ENCODE measurements at places on chromosomes 3 and 15. TPM values are rescaled to one million over a fixed set of nuclear protein-coding genes. Genes with fewer than 3 reads are reported as not detected.
A peak's percentile ranks its signal among the peaks of the same experiment; 100 is the strongest.

GRCh38 chr15:69522361-69522760 lies 69.7 kb downstream of the RPLP1 start:
- no peak for DNase-seq

DNA sequence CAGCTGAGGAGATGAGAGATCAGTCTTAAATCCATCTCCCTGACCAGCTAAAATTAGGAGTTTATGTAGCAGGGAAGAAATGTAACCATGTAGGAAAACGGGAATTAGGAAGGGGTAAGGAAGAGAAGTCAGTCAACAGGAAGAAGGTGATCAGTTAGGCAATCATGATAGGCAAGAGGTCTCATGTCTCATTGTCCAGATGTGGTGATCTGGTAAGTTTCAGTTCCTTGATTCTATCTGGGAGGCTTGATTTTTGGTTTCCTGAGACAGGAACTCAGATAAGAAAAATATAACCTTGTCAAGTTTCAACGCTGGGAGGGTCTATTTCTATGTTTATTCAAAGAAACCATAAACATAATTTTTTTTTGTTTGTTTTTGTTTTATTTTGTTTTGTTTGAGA lies 40.3 kb upstream of the TBC1D5 start:
- no peak for DNase-seq

The SERINC4 gene
- 0.14 TPM for total RNA-seq

The CHL1 gene
- 0.59 TPM for total RNA-seq

- no peak for DNase-seq
Observed at GRCh38 chr15:39781147-39781966, 1.3 kb downstream of the FSIP1 start.

DNA sequence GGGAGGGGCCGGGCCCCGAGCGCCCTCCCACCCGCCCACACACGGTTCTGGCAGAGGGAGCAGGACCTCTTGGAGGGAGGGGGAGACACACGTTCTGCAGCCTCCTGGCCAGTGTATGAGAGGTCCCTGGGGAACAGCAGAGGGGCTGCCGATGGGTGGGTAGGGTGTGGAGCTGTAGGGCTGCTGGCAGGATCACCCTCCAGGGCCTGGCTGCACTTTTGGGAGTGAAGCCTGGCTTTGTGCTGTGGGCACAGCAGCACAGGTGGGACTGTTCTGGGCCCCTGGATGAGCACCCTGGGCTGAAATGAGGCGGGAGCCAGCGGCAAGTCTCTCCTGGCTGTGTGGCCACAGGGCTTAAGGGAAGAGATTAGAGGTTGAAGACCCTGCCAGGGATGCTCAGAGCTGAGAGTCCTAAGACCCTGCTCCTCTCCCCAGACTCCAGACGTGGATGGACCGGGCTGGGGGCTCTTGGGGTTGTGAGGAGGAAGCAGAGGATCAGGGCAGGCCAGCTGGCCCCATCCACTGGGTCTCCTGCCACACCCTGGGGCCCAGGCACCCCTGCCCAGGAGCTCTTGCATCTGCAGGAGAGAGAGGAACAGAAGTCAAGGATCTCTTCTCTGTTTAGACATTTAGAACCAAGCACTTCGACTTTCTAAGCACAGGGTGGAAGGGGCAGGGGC lies 45.2 kb downstream of the RGMA start:
- no peak for DNase-seq

DNA sequence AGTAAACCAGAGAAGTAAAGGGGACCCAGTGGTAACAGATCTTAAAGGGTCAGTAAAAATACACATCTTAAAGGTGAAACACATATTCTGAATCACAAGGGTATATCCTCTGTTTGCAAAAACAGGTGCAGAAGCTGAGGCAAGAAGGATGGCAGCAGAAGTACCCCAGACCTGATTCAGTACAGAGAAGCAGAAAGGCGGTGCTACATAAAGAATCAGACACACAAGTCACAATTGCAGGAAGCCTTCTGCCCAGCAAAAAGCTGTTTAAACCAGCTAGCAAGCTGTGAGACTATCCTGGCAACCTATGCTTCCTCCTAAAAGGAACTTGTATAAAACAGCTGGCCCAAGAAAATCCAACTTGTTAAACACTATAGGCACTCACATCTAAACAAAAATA lies 49.4 kb downstream of the ZNF280D start:
- DNase-seq = no peak

- DNase-seq = no peak
Observed at GRCh38 chr3:15682561-15683185, 81.1 kb downstream of the BTD start.

The CCDC50 gene
- total RNA-seq = 47.4 TPM

The SLC35G2 gene
- total RNA-seq = 3.7 TPM

- no peak for DNase-seq
Observed at GRCh38 chr15:78311292-78311691, 11.9 kb upstream of the SKIC8 start.

The MAGEF1 gene
- 69.2 TPM for total RNA-seq

DNA sequence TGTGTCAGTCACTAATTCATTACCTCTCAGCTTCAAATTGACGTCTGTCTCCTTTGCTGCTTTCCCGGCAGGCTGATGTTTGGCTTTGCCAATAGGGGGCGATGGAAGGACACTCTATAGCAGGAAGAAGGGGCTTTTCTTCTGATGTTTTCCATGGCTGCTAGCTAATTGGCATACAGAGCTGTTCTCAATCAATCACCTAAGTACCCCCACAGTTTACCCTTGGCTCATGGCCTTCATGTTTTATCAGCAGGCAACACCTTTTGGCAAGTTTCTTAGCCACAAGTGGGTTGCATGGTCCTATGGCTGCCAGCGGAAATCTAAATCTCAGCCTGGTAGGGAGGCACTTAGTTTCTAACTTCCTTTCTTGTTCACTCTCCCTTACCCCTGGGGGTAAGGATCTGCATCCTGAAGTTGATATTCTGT lies 45.0 kb downstream of the ESYT3 start:
- no peak for DNase-seq

The SPESP1 gene
- total RNA-seq = not detected

The RARRES1 gene
- total RNA-seq = 57.7 TPM

The LMLN gene
- total RNA-seq = 10.8 TPM

DNA sequence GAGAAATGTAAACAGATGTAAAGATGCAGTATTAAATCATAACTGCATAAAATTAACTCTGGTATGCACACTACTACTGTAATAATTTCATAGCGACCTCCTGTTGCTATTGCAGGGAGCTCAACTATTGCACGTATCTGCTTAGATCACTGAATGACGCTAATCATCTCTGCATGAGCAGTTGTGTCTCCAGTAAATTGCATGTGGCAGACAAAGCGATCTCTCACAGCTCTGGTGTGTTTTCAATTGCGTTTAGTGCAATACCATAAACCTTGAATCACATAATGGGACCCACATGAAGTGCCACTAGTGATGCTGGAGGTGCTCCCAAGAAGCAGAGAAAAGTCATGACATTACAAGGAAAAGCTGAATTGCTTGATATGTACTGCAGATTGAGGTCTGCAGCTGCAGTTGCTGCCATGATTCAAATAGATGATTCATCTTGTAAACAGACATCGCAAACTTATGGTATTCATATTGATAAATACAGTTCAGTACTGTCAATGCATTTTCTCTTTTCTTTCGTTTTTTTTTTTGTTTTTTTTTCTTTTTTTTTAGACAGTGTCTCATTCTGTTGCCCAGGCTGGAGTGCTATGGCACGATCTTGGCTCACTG lies 30.2 kb upstream of the LCTL start:
- no peak for DNase-seq

The XYLB gene
- total RNA-seq = 10.2 TPM

DNA sequence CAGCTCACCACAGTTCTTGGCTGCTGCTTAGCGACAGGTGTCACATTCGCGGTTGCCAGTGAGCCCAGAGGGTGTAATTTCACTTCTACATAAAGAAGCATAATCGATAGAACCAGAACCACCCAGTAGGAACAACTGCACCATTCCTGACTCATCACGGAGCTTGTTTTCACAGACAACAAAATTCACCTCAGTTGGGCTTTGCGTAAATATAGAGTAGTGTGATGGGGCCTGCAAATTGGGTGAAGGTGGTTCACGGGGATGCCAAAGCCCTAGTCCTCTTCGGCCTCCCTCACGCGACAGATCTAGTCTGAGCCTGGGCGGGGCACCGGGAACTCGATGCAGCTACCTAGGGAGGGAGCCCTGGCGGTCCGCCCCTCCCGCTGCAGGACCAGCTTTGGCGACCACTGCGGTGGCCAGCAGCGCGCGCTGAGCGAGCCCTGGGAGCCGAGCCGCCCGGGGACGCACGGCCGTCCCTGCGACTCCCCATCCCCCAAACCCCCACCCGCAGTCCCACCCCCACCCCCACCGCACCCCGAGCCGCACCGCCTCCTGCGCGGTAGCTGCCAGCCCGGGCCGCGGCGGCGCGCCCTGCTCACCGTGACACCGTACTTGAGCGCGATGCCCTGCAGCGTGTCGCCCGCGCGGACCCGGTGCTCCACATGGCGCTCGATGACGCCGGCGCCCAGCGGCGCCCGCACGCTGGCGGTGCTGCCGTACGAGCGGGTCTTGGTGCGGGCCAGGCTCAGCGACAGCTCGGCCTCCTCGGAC lies 519 bp downstream of the LYSMD2 start:
- DNase-seq = no peak

The ADGRG7 gene
- 2.8 TPM for total RNA-seq

- no peak for DNase-seq
Observed at GRCh38 chr3:157527131-157527881, 24.1 kb upstream of the VEPH1 start.

- DNase-seq = no peak
Observed at GRCh38 chr3:53384465-53385423, 37.4 kb upstream of the DCP1A start.

GRCh38 chr3:197031315-197032285 lies 2.0 kb upstream of the MELTF start:
- no peak for DNase-seq

The OR5H6 gene
- not detected for total RNA-seq

DNA sequence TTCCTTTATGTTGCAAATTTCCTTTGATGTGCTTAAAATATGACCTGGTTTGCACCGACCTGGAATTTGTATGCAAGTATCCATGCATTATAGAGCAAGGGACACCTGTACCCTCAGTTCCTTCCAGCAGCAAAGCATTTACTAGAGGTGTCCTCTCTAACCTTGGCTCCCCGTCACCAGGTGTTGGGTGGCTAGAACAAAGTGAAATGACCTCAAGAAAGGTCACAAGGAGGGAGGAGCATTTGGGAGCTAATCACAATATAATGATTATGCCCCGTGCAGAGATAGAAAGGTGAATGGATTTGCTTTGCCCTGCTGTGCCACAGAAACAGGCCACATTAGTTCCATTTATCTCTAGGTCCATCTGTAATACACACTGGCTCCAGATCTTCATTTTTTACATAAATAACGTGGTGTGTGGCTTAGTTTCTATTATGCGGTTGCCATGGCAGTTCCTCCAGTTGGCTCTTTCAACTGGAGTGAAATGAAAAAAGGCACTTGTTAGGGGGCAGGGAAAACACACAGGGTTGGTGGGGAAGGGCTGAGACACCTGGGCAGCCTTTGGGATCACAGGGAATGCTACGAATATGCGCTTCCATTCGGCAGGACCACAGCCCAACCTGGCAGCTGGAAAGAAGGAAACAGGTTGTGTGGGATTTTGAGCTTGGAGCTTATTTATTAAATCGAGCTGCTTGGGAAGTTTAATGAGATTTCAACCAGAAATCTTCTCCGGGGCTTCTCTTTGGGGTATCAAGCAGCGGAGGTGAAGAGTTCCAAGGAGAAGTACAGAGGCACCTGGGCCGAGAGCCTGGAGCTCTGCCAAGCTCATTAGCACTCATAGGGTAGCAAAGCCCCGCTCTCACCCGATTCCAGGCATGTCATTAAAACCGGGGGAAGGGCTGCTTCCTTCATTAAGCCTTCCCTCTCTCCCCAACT lies 233.5 kb upstream of the ST8SIA2 start:
- no peak for DNase-seq

DNA sequence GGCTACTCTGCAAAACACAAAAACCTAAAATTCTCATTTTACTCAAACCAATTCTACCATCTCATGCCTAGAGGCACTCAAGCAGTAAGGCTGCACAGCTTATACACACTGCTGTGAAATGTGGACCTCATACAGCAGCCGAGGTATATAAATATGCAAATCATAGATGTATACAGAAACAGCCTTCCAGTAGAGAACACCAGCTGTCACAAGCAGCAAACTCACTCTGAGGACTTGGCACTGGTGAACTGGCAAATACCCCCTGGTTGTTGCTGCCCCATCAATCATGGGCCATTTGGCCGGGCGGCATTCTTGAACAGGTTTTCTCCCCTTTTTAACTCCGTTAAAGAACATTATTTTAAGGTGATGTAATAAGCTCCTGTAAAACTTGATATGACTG lies 378.0 kb downstream of the LSAMP start:
- no peak for DNase-seq

The TAGLN3 gene
- total RNA-seq = 4.8 TPM

- DNase-seq = no peak
Observed at GRCh38 chr3:146544929-146545528, 622 bp upstream of the PLSCR1 start.

- no peak for DNase-seq
Observed at GRCh38 chr3:11826628-11827265, 19.9 kb downstream of the TAMM41 start.

The EXD1 gene
- not detected for total RNA-seq

The PDIA3 gene
- total RNA-seq = 508 TPM

DNA sequence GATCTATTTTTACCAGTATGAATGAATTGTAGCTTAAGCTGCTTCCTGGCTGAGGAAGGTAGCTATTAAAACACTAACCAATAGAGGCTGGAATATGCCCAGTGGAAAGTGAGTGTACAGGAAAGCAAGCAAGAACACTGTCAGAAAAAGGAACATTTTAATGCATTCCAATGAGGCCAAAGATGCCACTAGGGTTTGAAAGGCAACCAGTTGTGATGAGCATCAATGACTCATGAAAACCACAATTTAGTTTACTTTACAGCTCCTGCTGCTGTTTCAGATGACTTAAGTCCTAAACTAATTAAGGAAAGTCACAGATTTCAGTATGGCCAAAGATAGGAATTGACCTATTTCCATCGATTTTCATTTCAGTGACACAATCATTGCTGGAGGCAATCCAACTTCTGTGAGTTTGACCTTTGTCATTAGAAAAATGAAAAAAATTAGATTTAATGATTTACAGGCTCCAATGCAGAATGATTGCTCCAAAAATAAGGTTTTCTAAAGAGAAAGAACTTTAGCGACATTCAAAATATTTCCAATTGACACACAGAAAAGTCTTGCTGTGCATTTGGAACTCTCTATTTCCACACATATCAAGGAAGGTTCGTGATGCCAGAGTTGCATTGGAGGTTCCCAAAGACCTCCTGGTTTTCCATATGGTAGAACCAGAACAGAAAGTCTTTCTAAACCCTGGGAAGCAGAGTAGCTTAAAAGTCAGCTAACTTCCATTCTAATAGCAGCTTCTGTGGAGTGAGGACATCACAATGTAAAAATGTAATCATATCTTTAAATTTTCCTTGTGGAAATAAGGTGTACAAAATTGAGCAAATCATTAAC lies 103.0 kb downstream of the SUCNR1 start:
- no peak for DNase-seq

The SPSB4 gene
- 4.7 TPM for total RNA-seq

- DNase-seq = no peak
Observed at GRCh38 chr3:150739877-150740645, 22.9 kb downstream of the SIAH2 start.

- peak; percentile 20 for DNase-seq
Observed at GRCh38 chr3:185561374-185561943, 9.1 kb upstream of the LIPH start.

The CHRNA3 gene
- 19.2 TPM for total RNA-seq
